Activated naive CD4-positive, alpha-beta T cell treated with anti-CD3 and anti-CD28 coated beads for 36 hours (primary cell): ENCODE measurements at places on chromosomes 2 and 18. TPM values are rescaled to one million over a fixed set of nuclear protein-coding genes. Genes with fewer than 3 reads are reported as not detected.
A peak's percentile ranks its signal among the peaks of the same experiment; 100 is the strongest.

DNA sequence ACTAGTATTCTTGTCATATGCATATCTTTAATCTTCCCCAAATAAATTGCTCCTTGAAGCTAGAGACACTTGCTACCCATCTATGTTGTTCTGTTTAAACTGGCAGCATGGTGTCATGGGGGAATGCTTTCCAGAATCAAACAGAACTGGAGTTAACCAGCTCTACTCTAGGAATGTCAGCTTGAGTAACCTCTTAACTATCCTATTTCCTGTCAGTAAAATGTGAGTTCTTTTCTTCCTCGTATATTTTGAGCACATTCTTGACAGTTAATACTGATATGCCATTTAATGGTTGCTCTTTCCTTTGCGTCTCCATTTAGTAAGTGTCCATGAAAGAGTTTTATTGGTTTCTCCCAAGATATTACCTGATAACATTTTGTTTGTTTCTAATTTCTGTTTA lies 23.0 kb downstream of the CNTNAP5 start:
- no peak for DNase-seq
- no peak overlapping the region for H3K4me3 ChIP-seq
- no peaks in the 10 kb centered on the region for H3K36me3 ChIP-seq
- no peak overlapping the region for H3K27ac ChIP-seq
- no peaks in the 10 kb centered on the region for H3K4me1 ChIP-seq
- H3K27me3 ChIP-seq = no peaks in the 10 kb centered on the region

DNA sequence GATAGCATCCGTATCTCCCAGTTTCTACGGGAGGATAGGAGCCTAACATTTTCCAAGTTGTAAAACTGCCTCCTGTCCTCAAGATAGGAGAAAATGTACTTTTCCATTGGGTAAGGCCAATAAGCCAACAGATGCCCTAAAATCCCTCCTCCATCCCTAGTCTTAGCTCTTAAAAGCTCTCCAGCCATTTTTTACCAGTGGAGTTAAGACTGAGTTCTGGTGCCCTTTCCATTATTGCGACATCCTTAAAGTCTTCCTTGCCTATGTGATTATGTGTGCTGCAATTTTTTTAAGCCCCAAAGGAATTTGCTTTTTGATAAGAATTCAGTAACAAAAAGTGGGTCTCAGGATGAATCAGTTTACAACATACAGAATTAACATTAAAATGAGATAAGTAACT lies 33.0 kb downstream of the LINC00305 start:
- H3K27ac ChIP-seq = no peak overlapping the region
- no peak overlapping the region for H3K4me3 ChIP-seq
- no peaks in the 10 kb centered on the region for H3K27me3 ChIP-seq

GRCh38 chr2:165202239-165202638 lies 1.6 kb downstream of the SCN3A start:
- no peak overlapping the region for H3K4me3 ChIP-seq
- DNase-seq = no peak
- H3K27me3 ChIP-seq = peaks cover 9% of the 10 kb centered on the region
- H3K36me3 ChIP-seq = no peaks in the 10 kb centered on the region
- H3K27ac ChIP-seq = no peak overlapping the region

DNA sequence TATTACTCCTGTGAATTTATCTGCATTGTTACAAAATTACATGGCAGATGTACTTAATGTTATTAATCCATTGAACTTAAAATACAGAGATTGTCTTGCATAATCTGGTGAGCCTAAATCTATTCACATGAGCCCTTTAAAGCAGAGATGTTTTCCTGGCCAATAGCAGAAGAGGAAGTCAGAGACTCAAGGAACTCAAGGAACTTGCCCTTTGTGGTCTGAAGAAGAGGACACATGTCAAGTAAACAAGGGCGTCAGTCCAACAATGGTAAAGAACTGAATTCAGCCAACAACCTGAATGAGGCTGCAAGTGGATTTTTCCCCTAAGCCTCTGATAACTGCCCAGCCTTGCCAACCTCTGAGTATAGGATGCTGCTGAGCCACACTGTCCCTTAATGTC lies 356.3 kb upstream of the PKDCC start:
- H3K4me3 ChIP-seq = no peak overlapping the region
- no peaks in the 10 kb centered on the region for H3K4me1 ChIP-seq
- no peaks in the 10 kb centered on the region for H3K36me3 ChIP-seq
- peaks cover 6% of the 10 kb centered on the region for H3K27me3 ChIP-seq
- H3K27ac ChIP-seq = no peak overlapping the region

GRCh38 chr2:180111901-180112300 lies 104.8 kb upstream of the CWC22 start:
- no peak overlapping the region for H3K4me3 ChIP-seq
- no peaks in the 10 kb centered on the region for H3K36me3 ChIP-seq
- DNase-seq = no peak
- no peak overlapping the region for H3K27ac ChIP-seq
- peaks cover 15% of the 10 kb centered on the region for H3K27me3 ChIP-seq
- no peaks in the 10 kb centered on the region for H3K4me1 ChIP-seq

DNA sequence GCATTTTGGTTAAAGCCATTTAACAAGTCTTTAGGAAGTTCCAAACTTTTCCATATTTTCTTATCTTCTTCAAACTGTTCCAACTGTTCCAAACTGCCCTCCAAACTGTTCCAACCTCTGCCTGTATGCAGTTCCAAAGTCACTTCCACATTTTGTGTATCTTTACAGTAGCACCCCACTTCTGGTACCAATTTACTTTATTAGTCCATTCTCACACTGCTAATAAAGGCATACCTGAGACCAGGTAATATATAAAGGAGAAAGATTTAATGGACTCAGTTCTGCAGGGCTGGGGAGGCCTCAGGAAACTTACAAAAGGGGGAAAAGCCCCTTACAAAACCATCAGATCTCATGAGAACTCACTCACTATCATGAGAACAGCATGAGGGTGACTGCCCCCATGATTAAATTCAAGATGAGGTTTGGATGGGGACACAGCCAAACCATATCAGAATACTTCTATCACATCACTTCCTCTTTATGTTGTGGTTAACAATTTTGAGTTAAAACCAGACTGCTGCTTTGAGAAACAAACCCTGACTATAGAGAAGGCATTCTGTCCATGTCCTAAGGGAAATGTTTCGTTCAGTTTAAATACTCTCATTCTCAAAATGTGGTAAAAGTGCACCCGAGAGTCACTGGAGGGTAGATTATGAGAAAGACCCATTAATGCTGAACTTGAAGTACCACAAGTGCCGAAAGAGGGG lies 11.0 kb downstream of the IL18R1 start:
- peak overlapping the region; percentile 94 for H3K27ac ChIP-seq
- peak; percentile 52 for DNase-seq
- no peaks in the 10 kb centered on the region for H3K27me3 ChIP-seq
- peaks cover 84% of the 10 kb centered on the region for H3K36me3 ChIP-seq
- peaks cover 80% of the 10 kb centered on the region for H3K4me1 ChIP-seq

DNA sequence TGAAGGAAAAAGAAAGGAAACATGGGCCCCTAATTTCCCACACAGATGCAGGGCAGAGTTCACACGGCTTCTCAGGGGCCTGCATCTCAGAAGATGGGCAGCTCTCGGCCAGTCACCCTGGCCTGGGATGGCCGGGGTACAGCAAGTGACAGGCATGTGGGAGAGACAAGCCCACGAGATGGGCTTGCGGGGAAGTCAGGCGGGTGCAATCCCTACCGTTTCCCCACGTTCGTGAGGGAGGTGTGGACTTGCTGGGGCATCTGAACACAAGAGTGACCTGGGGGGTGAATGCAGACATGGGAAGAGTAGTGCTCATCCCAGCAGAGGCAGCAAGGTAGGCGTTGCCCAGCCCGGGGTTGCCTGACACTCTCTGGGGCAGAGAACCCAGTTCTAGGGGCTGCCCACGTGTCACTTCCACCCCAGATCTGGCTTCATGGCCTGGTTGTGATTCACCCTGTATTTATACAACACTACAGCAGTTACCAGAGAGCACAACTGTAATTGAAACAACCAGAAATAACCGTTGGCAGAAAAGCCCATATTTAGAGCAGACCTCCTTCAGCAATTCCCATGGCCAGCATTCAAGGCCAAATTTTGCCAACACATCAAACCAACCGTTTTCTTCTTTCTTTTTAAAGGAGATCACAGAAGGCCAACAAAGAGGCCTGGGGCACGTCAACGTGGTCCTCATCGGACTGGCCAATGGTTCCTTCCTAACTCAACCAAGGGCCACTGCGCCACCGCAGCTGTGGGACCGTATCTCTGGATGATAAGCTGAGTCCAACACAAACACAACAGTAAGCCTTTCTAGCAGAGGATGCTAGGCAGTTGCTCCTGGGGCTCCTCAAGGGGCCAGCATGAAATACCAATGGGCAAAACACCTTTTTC lies 58.4 kb downstream of the PARD6G start:
- no peaks in the 10 kb centered on the region for H3K4me1 ChIP-seq
- DNase-seq = no peak
- H3K36me3 ChIP-seq = no peaks in the 10 kb centered on the region
- H3K27me3 ChIP-seq = peaks cover 14% of the 10 kb centered on the region

GRCh38 chr18:2414235-2414634 lies 157.1 kb downstream of the METTL4 start:
- no peaks in the 10 kb centered on the region for H3K4me1 ChIP-seq
- H3K27me3 ChIP-seq = no peaks in the 10 kb centered on the region
- DNase-seq = no peak
- H3K4me3 ChIP-seq = no peak overlapping the region

GRCh38 chr2:60808330-60808801 lies 52.3 kb downstream of the PAPOLG start:
- H3K27me3 ChIP-seq = no peaks in the 10 kb centered on the region
- H3K4me3 ChIP-seq = no peak overlapping the region
- no peaks in the 10 kb centered on the region for H3K36me3 ChIP-seq
- no peak for DNase-seq
- H3K27ac ChIP-seq = peak overlapping the region; percentile 90
- H3K4me1 ChIP-seq = peaks cover 48% of the 10 kb centered on the region

- no peak overlapping the region for H3K27ac ChIP-seq
- H3K4me1 ChIP-seq = no peaks in the 10 kb centered on the region
- H3K27me3 ChIP-seq = peaks cover 6% of the 10 kb centered on the region
- no peak for DNase-seq
- no peaks in the 10 kb centered on the region for H3K36me3 ChIP-seq
Observed at GRCh38 chr18:8657873-8658470, 47.4 kb upstream of the MTCL1 start.

DNA sequence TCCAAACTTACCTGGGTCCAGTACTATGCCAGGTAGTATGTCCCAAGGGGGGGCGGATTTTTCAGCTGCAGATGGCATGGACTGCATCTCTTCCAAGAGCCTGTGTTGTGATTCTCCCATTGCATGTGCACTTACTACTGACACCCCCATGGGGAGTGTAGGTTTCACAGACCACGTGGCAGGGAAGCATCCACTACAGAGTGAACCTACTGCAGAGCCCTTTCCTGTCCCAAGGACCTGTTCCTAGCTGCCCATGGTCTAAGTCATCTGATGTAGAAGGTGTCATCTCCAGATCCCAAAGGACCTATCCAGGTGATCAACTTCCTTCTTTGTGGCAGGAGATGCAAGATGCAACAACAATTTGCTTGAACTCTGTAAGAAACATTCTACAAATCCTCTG lies 9.9 kb upstream of the SULT1C3 start:
- peaks cover 7% of the 10 kb centered on the region for H3K27me3 ChIP-seq
- no peak overlapping the region for H3K4me3 ChIP-seq
- H3K36me3 ChIP-seq = no peaks in the 10 kb centered on the region
- H3K4me1 ChIP-seq = no peaks in the 10 kb centered on the region
- H3K27ac ChIP-seq = no peak overlapping the region

DNA sequence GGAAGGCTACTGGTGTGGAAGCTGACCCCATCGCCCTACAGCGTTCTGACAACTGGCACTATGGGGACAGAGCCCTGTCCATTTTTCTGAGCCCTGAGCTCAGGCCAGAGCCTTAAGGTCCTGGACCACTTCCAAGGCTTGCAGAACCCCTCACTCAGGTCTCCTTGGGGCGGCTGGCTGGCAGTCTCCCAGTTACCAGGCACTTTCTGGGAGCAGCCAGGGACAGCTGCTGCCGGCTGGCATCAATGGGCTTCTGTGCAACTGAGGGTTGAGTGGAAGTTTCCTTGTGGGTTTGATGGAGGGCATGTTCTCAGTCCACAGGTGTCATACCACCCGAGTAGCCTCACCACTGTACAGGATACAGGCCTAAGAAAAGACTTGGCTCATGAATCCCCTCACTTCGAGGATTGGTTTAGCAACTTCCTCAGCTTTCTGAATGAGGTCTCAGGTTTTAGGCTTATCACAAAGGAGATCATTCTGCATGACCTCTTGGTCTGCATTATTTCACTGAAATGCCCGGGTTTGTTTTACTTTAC lies 27.4 kb upstream of the WIPF1 start:
- no peak overlapping the region for H3K4me3 ChIP-seq
- no peak overlapping the region for H3K27ac ChIP-seq
- DNase-seq = no peak
- H3K27me3 ChIP-seq = no peaks in the 10 kb centered on the region
- H3K36me3 ChIP-seq = peaks cover 54% of the 10 kb centered on the region

GRCh38 chr18:39571511-39571910 lies 2005.9 kb upstream of the CELF4 start:
- H3K27ac ChIP-seq = no peak overlapping the region
- H3K4me1 ChIP-seq = no peaks in the 10 kb centered on the region
- no peaks in the 10 kb centered on the region for H3K36me3 ChIP-seq
- H3K4me3 ChIP-seq = no peak overlapping the region
- no peaks in the 10 kb centered on the region for H3K27me3 ChIP-seq

DNA sequence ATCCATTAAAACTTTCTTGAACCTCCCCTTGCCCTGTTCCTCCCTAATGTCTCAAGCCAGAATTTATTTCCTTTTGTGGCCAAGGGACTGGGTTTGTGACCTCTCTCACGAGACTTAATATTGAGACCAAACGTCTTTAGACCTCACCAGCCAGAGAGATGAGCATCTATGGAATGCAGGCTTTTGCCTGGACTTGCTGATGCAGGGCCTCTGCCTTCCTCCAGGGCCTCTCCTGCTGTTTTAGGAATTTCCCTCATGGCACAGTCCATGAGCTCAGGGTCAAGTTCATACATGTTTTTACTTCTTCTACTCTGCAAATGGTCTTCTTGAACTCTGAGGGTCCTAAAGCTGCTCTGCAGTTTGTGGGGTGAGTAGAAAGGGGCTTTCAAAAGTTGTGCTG lies 22.3 kb downstream of the IL1B start:
- DNase-seq = no peak
- H3K4me1 ChIP-seq = peaks cover 25% of the 10 kb centered on the region
- no peaks in the 10 kb centered on the region for H3K27me3 ChIP-seq

- no peak for DNase-seq
- H3K27me3 ChIP-seq = peaks cover 73% of the 10 kb centered on the region
- H3K27ac ChIP-seq = no peak overlapping the region
- H3K4me1 ChIP-seq = peaks cover 58% of the 10 kb centered on the region
- H3K36me3 ChIP-seq = no peaks in the 10 kb centered on the region
Observed at GRCh38 chr2:172100080-172100934, 2.4 kb downstream of the DLX2 start.

MARCO gene
- total RNA-seq = not detected

LRRC30 gene
- total RNA-seq = not detected

RFTN2 gene
- not detected for total RNA-seq

ERICH2 gene
- not detected for total RNA-seq

REG3A gene
- total RNA-seq = not detected

DAW1 gene
- not detected for total RNA-seq

SLC8A1 gene
- total RNA-seq = 0.99 TPM

SPP2 gene
- total RNA-seq = not detected
